NCI-H2107 (cell line): ENCODE measurements at places on chromosomes 12 and 14.

- no peak for DNase-seq
Measured at GRCh38 chr14:88554457-88555286, at the start of gene PTPN21. PTPN21 (minus strand) TSS chr14:88555007; CDS start chr14:88550417, 4,590 bp downstream.

DNA sequence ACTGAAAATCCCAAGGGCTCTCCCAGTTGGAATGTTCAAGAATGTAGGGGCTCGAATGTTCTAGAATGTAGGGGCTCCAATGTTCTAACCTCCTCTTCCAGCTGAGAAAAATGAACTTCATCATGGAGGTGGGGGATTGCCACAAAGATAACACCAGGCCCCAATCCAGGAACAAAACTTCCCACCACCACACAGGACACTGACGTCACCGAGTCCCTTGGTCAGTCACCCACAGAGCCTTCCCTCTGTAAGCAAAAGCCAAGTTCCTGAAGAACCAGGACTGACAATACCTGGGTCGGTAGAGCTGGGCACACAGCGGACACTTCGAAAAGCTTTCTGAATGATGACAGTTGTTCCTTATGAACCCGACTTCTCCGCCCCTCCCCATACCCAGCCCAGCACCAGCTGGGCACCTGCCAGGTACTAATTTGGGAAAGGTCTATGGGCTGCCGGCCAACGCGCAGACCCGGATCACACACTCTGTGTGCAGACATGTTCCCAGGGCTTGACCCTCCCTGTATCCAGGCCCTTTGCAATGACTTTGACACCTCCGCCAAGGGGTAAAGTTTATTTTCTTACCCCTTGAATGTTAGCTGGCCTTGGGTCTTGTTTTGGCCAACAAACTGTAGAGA lies 18.9 kb downstream of the ITPK1 start:
- no peak for DNase-seq

DNA sequence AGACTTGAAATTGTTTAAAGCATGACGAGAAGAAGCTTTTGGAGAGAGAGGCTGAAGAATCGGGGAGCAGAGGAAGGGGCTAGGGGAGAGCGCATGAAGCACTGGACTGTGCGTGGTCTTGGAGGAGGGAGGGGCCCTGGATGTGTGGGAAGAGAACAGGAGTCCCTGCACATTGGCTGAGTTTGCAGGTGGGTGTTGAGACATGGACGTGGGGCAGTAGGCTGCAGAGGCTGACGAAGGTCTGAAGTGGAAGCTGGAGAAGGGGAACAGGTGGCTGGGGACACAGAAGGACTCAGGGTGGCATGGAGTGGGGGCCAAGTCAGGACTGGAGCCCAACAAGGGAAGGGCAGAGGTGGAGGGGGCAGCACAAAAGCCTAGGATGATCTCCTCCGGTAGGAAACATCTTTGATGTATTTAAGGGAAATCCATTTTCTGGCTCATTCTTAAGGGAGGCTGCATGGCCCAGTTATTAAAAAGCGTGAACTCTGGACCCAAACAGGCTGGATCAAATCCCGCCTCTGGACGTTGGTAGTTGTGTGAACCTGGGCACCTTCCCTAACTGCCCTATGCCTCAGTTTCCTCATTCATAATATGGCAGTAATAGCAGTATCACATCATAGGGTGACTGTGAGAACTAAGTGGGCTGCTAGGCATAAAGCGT lies 29.0 kb downstream of the ADGRD1 start:
- no peak for DNase-seq

GRCh38 chr12:104171785-104172569 lies 34.0 kb upstream of the NFYB start:
- no peak for DNase-seq

GRCh38 chr14:70810621-70811020 lies 1.3 kb upstream of the MAP3K9 start:
- no peak for DNase-seq
